ENCODE measurements at places on chromosomes 13 and 19. TPM values are rescaled to one million over a fixed set of nuclear protein-coding genes. Genes with fewer than 3 reads are reported as not detected.

DNA sequence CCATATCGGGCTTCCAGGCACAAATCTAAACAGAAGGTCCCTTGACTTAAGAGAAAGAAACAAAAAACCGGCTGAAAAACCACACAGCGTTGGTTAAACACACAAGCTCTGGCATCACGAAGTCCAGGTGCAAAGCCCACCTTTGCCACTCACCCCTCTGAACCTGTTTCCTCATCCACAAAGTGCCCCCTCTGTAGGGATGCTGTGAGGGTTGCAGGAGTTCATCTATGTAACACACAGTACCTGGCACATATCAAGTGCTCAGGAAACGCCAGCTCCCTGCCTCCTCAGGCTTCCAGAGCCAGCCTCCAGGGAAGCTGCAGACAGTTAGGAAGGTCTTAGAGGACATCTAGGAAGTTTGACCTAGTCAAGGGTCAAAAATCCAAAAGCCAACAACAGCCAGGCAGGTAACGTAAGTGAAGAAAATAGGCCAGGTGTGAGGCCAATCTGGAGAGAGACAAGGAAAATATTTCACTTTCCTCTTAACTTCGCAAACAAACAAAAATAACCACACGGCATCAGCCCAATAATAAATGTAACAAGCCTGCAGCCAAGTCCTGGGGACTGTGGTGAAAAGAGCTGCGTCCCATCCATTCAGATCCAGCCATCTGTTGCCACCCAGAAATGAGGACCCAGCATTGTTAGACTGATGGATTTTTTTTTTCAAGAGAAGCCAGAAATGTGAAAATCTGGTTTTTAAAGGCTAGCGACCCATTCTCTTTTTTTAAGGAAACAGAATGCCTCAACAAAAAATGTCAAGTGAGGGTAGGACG, 10.0 kb downstream of the KDELR1 start:
- DNase-seq: no peak
- H3K27me3 ChIP-seq: no peaks in the 10 kb centered on the region
- H3K27ac ChIP-seq: no peak overlapping the region
- peaks cover 54% of the 10 kb centered on the region for H3K36me3 ChIP-seq

DNA sequence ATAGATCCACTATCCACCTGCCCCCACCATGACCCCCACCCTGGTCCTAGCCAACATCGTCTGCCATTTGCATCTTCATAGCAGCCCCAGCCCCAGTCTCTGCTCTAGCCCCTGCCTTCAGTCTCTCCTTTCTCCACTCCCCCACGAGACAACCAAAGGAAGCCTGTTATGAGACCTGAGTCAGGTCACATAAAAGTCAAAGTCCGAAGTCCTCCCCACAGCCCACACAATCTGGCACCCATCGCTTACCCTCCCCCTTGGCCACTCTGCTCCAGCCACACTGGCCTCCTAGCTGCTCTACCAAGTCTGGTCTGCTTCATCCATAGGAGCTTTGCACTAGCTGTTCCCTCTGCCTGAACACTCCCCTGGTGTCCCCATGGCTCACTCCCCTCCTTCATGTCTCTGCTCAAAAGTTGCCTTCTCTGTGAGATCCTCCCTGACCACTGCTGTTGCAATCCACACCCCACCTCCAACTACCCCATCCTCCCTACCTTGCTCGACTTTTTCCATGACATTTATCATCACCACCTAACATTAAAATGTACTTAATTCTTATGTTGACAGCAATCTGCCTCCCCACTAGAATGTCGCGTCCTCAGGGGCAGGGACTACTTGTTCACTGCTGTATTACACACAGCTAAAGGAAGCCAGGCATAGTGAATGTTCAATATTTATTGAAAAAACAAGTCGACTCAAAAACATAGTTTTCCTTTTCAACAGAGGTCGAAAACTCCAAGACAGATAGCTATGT, 1.2 kb upstream of the PLEKHG2 start:
- H3K27ac ChIP-seq: peak overlapping the region; percentile 92
- peak overlapping the region; percentile 94 for H3K4me3 ChIP-seq
- H3K27me3 ChIP-seq: no peaks in the 10 kb centered on the region

DNA sequence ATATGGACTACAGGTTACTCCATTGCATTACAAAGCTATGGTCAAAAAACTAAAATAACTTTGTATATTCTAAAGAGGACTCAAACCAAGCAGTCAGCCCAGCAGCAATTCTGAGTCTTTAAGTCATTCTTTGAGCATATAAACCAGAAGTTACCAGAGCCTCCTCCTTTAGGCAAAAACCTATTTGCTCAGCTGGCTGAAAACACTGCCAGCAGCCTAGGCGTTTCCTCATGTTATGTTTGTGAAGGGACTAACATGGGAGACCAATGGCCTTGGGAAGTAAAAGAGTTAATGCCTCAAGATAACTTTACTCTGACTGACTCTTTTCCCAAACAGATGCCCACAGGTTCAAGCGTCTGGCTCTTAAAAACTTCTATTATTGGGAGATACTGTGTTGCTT, 45.3 kb downstream of the ZNF626 start:
- no peak overlapping the region for H3K4me3 ChIP-seq
- no peak overlapping the region for H3K27ac ChIP-seq
- no peak for DNase-seq

DNA sequence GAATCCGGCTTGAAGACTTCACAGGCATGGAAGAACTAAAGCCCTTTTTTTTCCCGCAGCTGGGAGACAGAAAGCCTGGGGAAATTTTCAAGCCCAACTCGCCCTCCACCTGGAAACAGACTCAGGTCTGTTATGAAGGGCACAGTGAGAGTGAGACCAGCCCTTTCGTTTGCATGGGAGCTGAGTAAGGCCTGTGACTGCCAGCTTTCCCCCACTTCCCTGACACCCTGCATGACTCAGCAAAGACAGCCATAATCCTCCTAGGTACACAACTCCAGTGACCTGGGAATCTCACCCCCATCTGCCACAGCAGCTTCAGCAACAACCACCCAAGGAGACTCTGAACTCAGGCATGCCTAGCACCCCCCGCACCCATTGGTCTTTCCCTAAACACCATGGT, 87.6 kb upstream of the ZNF91 start:
- H3K27ac ChIP-seq: no peak overlapping the region
- no peaks in the 10 kb centered on the region for H3K36me3 ChIP-seq
- H3K27me3 ChIP-seq: no peaks in the 10 kb centered on the region
- peak; percentile 32 for DNase-seq

- no peak overlapping the region for H3K27ac ChIP-seq
- H3K4me1 ChIP-seq: peaks cover 12% of the 10 kb centered on the region
- no peaks in the 10 kb centered on the region for H3K27me3 ChIP-seq
- H3K4me3 ChIP-seq: no peak overlapping the region
- DNase-seq: no peak
- peaks cover 52% of the 10 kb centered on the region for H3K36me3 ChIP-seq
Measured at GRCh38 chr19:49557641-49558325, 22.6 kb downstream of the NOSIP start.

GRCh38 chr19:4590559-4590958, 31.1 kb upstream of the SEMA6B start:
- no peak overlapping the region for H3K27ac ChIP-seq
- no peak overlapping the region for H3K4me3 ChIP-seq
- H3K27me3 ChIP-seq: no peaks in the 10 kb centered on the region
- H3K36me3 ChIP-seq: no peaks in the 10 kb centered on the region
- no peak for DNase-seq

- no peaks in the 10 kb centered on the region for H3K36me3 ChIP-seq
- no peak overlapping the region for H3K4me3 ChIP-seq
- no peaks in the 10 kb centered on the region for H3K27me3 ChIP-seq
- peaks cover 15% of the 10 kb centered on the region for H3K4me1 ChIP-seq
Measured at GRCh38 chr19:37864501-37864900, 41.9 kb downstream of the WDR87 start.

GRCh38 chr19:2229103-2230032, 6.8 kb downstream of the PLEKHJ1 start:
- H3K4me1 ChIP-seq: peaks cover 4% of the 10 kb centered on the region
- DNase-seq: no peak
- H3K27ac ChIP-seq: no peak overlapping the region

DNA sequence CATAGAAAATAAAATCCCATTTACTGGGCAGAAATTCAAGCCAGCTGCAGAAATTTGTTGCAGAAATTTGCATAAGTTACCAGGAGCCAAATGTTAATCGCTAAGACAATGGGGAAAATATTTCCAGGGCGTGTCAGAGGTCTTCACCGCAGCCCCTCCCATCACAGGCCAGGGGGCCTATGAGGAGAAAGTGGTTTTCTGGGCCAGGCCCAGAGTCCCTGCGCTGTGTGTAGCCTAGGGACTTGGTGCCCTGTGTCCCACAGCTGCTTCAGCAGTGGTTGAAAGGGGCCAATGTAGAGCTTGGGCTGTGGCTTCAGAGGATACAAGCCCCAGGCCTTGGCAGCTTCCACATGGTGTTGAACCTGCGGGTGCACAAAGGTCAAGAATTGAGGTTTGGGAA, 278.9 kb upstream of the PCDH9 start:
- no peaks in the 10 kb centered on the region for H3K36me3 ChIP-seq
- H3K27ac ChIP-seq: no peak overlapping the region
- no peak overlapping the region for H3K4me3 ChIP-seq
- no peak for DNase-seq

- peak overlapping the region; percentile 40 for H3K27ac ChIP-seq
- no peak for DNase-seq
- H3K36me3 ChIP-seq: peaks cover 4% of the 10 kb centered on the region
- no peaks in the 10 kb centered on the region for H3K27me3 ChIP-seq
- peaks cover 35% of the 10 kb centered on the region for H3K4me1 ChIP-seq
- H3K4me3 ChIP-seq: no peak overlapping the region
Measured at GRCh38 chr13:20337884-20338551, 105.9 kb upstream of the GJB6 start.

- DNase-seq: no peak
- no peak overlapping the region for H3K4me3 ChIP-seq
- no peaks in the 10 kb centered on the region for H3K36me3 ChIP-seq
- no peaks in the 10 kb centered on the region for H3K27me3 ChIP-seq
Measured at GRCh38 chr13:103395139-103395538, 328.9 kb upstream of the SLC10A2 start.

GRCh38 chr19:16807549-16808284, 21.5 kb upstream of the SIN3B start:
- H3K27me3 ChIP-seq: no peaks in the 10 kb centered on the region
- H3K4me3 ChIP-seq: no peak overlapping the region
- H3K27ac ChIP-seq: no peak overlapping the region

- H3K36me3 ChIP-seq: no peaks in the 10 kb centered on the region
- peak overlapping the region; percentile 84 for H3K27ac ChIP-seq
- no peak for DNase-seq
- H3K4me3 ChIP-seq: peak overlapping the region; percentile 86
- peaks cover 7% of the 10 kb centered on the region for H3K4me1 ChIP-seq
Measured at GRCh38 chr19:53333066-53333462, 485 bp upstream of the ZNF845 start.

DNA sequence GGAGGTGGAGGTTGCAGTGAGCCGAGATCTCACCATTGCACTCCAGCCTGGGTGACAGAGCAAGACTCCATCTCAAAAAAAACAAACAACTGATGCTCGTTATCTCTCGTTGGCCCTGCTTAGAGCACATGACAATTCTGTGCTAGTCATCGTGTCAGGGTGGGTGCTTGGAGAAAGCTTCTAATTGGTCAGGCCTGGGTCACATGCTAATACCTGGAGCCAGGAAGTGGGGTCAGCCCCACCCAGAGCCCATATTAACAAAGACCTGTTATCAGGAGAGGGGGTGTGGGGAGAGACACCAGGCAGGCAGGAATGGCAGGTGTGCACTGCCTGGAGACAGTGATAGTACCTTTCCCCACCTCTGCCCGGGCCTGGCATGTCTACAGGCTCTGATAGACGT, 84.9 kb downstream of the DPF1 start:
- DNase-seq: no peak
- H3K27ac ChIP-seq: no peak overlapping the region
- peaks cover 9% of the 10 kb centered on the region for H3K36me3 ChIP-seq
- no peaks in the 10 kb centered on the region for H3K27me3 ChIP-seq
- no peak overlapping the region for H3K4me3 ChIP-seq
- H3K4me1 ChIP-seq: peaks cover 15% of the 10 kb centered on the region

DNA sequence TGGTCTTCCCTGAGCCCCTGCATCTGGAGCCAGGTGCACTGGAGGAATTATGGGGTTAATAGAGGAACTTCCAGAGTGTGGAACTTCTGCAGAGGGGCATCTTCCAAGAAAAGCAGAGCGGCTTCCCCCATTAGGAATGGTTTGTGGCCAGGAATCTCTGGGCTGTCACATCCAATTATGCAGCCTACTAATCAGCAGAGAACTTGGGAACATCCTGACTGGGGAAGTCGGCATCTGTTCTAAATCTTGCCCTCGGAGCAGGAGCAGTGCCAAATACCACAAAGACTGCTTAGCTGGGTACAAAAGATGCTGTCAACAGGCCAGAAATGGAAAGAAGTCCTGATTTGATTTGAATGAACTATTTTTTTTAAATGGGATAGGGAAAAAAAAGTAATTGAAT, 435.1 kb downstream of the ZNF536 start:
- no peak overlapping the region for H3K4me3 ChIP-seq
- no peak for DNase-seq
- no peak overlapping the region for H3K27ac ChIP-seq
- no peaks in the 10 kb centered on the region for H3K36me3 ChIP-seq

DNA sequence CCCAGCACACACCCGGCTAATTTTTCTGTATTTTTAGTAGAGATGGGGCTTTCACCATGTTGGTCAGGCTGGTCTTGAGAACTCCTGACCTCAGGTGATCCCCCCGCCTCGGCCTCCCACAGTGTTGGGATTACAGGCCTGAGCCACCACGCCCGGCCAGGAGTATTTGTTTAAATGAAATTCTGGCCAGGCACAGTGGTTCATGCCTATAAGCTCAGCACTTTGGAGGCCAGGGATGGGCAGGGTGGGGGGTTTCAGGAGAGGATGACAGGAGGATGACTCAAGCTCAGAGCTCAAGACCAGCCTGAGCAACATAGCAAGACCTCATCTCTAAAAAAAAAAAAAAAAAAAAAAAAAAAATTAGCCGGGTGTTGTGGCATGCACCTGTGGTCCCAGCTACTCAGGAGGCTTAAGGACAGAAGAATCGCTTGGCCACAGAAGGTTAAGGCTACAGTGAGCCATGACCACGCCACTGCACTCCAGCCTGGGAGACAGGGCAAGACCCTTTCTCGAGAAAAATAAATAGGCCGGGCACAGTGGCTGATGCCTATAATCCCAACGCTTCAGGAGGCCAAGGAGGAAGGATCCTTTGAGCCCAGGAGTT, 8.2 kb upstream of the DHDH start:
- no peaks in the 10 kb centered on the region for H3K4me1 ChIP-seq
- no peak overlapping the region for H3K4me3 ChIP-seq
- peak; percentile 28 for DNase-seq
- peaks cover 6% of the 10 kb centered on the region for H3K36me3 ChIP-seq

- DNase-seq: peak; percentile 70
- H3K36me3 ChIP-seq: peaks cover 17% of the 10 kb centered on the region
- no peaks in the 10 kb centered on the region for H3K27me3 ChIP-seq
- peaks cover 15% of the 10 kb centered on the region for H3K4me1 ChIP-seq
- peak overlapping the region; percentile 79 for H3K4me3 ChIP-seq
Measured at GRCh38 chr19:10292206-10292788, 2.5 kb downstream of the ICAM5 start.

The ZNF85 gene
- total RNA-seq: 6.9 TPM

The ZSCAN22 gene
- total RNA-seq: 3.8 TPM

The SHISA2 gene
- total RNA-seq: 1.2 TPM

The GRK1 gene
- not detected for total RNA-seq

The FBN3 gene
- total RNA-seq: not detected

The RAB3A gene
- 0.68 TPM for total RNA-seq

The LRG1 gene
- 0.33 TPM for total RNA-seq

The C2CD4C gene
- total RNA-seq: 0.49 TPM

All from MCF 10A (cell line).